ENCODE measurements at places on chromosomes 4 and X. TPM values are rescaled to one million over a fixed set of nuclear protein-coding genes. Genes with fewer than 3 reads are reported as not detected.
A peak's percentile ranks its signal among the peaks of the same experiment; 100 is the strongest.

DNA sequence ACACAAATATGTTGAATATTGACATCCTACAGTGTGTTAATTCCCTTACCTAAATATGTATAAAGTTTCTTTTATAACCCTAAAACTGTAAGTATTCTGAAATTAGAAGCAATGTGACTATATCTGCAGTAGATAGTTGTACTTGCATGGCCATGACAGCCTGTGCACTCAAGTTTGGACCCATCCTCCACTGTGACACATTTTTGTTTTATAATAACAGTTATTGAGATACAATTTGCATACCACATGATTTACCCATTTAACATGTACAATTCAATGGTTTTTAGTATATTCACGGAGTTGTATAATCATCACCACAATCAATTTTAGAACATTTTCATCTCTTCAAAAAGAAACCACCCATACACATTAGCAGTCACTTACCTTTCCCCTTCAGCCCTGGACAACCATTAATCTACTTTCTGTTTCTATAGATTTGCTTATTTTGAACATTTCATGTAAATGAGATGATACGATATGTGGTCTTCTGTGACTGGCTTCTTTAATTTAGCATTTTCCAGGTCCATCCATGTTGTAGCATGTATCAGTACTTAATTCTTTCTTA lies 29.6 kb downstream of the HERC3 start:
- no peak for DNase-seq

- DNase-seq: no peak
These were observed 158.3 kb upstream of the KIT start for GRCh38 chr4:54499308-54500074.

DNA sequence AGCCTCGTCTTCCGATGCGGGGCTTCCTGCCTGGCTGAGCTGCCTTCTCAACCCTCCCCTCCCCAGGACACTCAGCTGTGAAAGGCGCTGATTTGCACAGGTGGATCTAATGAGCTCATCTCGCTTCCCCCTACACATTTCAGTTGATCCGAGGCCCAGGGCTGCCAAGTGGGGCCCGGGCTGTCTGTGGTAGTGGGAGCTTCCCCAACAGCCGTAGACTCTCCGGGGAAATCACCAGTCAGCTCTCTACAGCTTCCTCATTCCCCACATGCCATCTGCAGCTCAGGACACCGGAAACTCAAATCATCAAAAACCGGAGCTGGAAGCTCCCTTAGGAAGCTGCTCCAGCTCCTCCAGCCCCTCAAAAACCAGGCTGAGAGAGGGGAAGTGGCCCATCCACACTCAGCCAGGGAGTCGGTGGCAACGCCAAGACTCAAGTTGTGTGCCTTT lies 56.2 kb downstream of the SMIM20 start:
- peak; percentile 36 for DNase-seq

TRPC5OS gene
- total RNA-seq: not detected

GRCh38 chr4:23769406-23769805 lies 120.4 kb downstream of the PPARGC1A start:
- DNase-seq: no peak

- no peak for DNase-seq
These were observed 123.9 kb downstream of the NAA11 start for GRCh38 chr4:79201971-79202370.

SPINK2 gene
- not detected for total RNA-seq

CT45A10 gene
- total RNA-seq: not detected
